GM03348 (cell line): ENCODE measurements at places on chromosomes 5 and 9.

GRCh38 chr9:124684169-124684568 is 86.9 kb downstream of the NR6A1 start:
- no peak for DNase-seq

DNA sequence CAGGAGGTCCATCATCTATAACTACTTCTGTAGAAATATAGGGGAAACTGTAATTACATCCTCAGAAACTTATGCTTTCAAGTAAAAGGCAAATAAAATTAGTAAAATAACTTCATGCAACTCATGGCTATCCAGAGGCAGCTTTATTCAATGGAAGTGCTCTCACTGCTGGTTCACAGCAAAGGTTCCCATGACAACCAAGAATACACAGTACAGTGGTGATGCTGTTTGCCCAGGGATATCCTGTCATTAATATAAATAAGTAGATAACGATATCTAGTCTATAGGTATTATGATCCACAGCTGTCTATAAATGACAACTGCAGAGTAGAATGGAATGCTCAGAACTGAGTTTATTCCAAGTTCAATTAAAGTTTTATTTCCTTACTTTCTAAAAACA is 390.3 kb downstream of the PDE4D start:
- no peak for DNase-seq

GRCh38 chr5:10111571-10111970 is 138.1 kb downstream of the ATPSCKMT start:
- DNase-seq, result peak; percentile 85

DNA sequence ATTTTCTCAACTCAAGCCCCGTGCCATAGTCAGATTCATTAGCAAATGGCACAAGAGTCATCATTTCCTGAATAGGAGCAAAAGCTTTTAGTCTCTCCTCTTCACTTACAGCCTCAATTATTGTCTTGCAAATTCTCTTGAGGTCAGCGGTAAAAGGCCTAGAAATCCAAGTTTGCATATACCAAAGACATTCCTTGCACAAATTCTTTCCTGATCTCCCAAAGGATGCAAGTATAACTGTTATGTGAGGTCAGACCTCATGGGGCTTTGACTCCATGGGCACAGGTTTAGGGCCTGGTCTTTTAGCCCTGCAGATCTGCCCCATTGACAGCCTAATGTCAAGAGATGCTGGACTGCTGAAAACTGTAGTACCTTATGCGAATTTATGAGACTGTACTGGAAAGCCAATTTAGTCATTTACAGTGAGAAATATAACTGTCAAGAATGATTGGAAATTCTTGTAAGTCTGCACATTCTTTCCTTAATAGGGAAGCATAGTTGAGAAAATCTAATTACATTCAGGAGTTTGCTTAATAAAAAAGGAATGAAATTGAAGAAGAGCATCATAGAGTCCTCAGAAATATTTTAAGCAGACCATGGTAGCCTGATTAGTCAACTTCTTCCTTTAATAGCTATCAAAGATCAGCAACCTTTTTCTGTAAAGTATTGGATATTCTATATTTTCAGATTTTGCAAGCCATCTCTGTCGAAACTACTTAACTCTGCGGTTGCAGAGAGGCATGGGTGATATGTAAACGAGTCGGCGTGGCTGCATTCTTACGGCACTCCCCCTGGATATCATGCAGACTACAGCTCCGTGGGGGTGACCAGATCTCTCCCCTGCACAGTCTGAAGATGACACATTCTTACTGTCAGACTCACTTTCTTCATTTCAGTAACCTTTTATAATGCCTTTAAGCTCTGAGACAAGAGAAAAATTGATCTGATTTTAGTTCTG is 45.2 kb downstream of the GCNT4 start:
- DNase-seq, result peak; percentile 77

DNA sequence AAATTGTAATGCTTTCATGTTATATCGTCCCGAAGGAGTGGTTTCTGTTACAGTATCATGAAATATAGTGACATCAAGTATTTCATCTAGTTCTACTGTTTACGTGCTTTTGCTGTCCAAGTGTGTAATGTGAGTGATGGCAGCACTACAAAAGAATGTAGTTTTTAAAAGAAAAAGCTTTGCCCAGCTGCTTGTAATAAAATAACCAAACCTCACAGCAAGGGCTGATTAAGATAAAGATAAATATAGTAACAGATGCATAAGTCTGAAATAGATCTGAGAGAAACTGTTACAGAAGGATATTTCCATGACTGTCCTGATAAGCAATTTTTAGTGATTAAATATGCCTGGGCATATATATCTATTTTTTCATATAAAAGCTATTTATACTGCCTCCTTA is 106.4 kb downstream of the AUH start:
- DNase-seq, result peak; percentile 55

DNA sequence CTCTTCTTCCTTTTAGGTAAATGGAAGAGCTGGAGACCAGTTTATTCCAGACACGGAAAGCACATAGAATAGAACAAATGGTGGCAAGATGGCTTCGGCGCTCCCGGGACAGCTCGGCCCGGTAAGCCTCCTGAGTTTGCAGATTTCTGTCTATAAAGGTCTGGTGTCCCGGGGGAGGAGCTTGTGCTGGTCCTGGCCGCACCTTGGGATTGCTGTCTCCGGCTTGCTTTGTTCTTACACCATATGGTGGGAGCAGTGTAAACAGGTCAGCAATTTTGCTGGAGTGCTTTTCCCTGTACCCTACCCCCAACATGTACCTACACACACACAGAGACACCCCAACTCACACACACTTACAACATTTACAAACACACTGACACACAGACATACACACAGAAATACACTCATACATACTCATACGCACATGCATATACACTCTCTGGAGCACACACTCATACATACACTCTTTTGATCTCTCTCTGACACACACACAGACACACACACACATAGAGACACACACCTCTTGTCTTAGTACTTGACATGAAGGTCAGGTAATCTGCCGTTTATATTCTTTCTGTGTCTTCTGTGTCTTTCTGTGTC is 42.0 kb downstream of the FRMPD1 start:
- DNase-seq, result no peak

DNA sequence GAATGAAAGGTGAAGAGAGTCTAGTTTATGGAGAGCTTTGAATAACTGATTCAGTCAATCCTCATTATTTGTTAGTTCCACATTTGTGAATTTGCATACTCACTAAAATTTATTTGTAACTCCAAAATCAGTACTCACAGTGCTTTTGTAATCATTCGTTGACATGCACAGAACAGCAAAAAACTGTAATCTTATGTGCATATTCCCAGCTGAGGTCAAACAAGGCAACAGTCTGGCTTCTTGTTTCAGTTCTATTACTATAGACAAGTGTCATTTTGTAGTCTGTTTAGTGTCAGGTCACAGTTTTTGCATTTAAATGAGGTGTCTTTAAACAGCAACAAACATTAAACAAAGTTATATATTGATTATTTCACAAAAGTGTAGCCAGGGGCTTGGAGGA is 142.5 kb downstream of the RNF180 start:
- DNase-seq, result no peak

- no peak for DNase-seq
Observed at GRCh38 chr5:33398501-33398900, 42.3 kb upstream of the TARS1 start.

DNA sequence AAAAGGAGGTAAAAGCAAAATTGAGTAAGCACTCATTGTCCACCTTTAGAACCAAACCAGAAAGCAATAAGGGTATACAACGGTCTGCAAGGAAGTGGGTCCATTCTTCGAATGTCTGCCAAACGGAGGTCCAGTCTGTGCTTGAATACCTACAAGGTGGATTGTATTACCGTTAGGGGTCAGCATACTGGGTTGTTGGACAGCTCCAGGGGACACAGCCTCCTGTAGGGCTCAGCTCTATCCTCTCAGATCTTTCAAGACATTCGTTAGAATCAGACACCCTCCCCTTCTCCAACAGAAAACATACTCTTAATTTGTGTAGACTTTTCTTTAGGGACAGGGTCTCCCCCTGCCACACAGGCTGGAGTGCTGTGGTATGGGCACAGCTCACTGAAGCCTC is 5.5 kb downstream of the ASTN2 start:
- no peak for DNase-seq

GRCh38 chr5:51691538-51692079 is 308.4 kb downstream of the ISL1 start:
- DNase-seq, result no peak

DNA sequence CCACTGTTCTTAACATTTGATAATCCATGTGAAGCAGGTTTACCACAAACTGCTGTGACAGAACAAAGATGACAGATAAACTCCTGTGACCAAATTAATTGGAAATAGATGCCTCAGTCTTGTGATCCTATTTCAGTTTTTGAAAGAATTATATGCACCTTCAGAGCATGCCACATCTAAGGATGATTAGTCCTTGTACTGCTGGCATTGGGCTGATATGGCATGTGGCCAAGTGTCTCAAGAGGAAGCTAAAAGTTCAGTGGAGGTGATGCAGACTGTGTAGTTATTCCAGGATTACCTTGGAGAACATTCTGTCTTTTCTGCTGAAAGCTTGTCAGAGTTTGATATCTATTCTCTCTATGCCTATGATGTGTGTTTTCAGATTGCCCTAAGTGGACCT is 314.4 kb upstream of the EFNA5 start:
- DNase-seq, result no peak

GRCh38 chr9:33818167-33818846 is 1.3 kb downstream of the UBE2R2 start:
- no peak for DNase-seq

DNA sequence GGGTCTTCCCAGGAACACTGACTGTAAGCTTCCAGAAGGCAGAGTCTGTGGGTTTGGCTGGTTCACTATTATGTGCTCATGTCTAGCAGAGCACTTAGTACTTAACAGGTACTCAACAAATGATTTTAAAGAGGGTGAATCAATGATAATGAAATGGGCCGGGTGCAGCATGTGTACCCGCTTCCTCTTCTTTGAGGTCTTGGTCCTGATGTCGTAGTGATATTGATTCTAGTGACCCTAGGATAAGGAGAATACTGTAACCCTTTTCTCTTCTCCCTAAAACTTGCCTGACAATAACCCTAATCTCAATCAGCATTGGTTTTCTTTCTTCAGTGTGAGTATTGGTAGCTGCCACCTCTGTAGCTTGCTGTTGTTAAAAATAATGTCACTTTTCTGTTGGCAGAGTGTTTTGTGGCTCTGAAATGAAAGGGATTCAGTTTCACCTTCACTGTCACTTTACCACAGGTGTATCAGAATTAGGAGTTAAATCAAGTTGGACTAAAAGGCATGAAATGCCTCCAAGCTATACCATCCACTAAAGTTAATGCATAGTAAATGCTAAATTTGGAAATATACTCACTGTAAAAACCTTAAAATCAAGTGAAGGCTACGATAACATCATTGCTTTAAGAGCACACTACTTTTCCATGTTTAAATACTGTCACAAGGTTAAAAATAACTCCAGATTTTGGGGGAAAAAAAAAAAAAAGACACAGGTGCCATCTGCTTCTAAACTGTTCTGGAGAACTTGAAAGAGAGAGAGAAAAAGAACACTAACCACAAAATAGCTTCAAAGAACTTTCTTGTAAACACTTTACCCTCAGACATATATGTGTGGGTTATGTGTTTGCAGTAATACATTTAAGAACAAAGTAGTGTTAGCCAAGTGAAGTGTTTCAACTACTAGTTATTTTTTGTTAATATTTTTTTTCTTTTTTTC is 6.0 kb downstream of the CAMK4 start:
- no peak for DNase-seq

DNA sequence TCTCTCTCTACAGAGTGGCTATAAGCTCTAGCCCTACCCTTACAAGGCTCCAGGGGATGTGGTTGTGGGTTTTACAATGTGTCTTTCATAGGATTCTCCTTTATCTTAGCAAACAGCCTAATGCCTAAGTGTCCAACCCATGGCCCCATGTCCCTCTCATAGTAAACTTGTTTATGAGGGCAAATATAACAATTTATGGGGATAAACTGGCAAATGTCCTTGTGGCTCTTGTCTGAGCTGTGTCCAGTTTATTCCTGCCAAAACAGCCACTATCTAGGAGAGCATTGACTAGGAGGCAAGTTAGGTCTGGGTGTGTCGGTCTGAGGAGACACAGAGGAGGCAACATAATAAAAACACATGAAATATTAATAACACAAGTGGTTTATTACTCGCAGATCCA is 335.1 kb downstream of the IZUMO3 start:
- DNase-seq, result no peak

GRCh38 chr5:143509758-143510221 is 106.3 kb upstream of the NR3C1 start:
- no peak for DNase-seq

GRCh38 chr9:89481538-89481915 is 16.4 kb downstream of the SEMA4D start:
- DNase-seq, result no peak

DNA sequence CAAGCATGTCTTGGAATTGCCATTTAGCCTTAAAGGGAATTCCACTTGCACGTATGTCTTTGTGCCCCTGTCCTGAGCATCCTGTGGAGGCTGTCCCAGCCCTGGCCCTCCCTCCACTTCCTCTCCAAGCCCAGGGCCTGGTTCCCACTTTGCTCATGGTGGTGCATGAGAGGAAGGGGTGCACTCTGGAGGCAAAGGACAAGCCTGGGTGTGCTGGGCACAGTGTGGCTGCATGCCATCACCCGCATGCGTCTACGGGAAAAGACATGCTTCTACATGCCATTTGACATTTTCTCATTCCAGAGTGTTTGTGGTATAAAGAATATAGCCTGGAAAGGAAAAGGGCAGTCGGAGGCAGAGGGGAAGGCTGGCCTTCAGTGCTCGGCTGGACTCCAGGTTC is 7.2 kb upstream of the IRX2 start:
- no peak for DNase-seq

DNA sequence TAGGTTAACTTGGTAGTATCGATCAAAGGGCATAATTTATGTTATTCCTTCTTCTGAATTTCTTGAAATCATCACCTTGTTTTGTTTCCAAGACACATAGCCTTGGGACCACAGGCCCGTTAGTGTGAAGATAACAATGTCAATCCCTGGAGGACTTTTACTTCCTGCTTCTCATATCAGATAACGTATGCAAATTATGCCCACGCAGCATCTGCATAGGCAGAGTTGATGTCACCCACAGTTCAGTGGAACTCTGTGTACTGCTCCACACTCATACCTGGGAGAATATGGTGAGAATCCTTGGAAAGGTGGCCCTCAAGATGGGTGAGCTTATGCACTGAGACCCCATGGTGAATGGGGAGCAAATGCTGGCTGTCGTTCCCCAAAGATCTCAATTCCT is 95.0 kb downstream of the CFAP90 start:
- DNase-seq, result no peak
